ENCODE measurements at places on chromosomes 4 and X.

DNA sequence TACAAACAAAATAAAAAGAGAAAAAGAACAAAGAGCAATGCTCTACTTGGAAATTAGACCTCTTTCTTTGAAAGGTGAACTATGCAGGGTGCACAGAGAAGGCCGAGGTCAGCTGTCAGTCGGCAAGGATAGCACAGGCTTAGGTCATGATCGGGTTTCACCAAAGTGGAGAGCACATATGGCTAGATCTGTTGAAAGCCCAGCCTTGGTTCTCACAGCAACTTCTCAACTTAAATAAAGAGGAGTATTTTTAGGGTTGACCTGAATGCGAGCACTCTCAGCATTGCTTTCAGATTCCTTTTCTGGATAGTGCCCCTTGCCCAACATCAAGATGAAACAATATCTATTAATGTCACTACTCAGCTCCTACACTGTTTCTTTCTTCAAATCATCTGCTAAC, 122.9 kb upstream of the GPC4 start:
- no peak for DNase-seq

DNA sequence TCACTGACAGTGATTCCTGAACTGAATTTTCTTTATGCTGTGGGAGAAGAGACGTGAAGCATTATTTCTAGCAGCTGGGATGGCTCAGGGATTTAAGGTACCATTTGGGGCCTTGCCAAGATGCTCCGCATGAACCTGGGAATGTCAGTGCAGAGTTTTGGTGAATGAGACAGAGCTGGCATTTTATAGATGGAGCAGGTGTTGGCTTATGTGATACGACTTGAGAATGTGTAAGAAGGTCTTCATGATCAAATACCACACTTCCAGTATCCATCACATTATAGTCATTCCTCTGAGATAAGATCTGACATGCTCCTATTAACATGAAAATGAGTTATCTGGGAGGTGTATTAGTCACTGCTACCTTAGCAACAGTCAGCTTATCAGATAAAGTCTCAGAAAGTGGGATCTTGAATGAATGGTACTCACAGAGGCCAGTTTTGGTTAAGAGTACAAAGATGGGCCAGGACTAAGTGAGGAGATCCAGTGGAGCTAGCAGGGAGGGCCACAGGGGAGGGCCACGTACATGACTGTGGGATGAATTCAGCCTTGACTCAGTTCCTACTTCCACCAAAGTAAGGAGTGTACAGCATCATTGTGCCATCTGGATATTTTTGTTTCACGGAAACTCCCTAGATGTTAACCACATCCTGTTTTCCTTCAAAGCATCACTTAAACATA, 116.7 kb downstream of the SPCS3 start:
- no peak for DNase-seq

DNA sequence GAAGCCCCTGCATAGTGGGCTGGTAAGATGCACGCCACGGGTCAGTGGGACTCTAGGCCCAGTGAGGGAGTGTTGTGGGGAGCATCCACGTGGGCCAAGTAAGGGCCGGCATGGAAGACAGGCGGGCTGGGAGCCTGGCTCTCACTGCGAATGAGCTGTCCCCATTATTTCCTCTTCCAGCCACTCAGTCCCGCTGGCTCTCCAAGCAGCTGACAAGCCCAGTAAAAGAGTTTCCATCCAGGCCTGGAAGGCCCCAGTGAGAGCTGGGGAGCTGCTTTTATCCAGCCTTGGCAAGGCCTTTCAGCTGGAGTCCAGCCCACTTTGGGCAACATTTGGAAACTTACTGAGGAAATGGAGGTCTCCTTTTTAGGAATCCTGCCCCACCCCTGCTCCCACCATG, 24.9 kb downstream of the APLN start:
- DNase-seq, result no peak

DNA sequence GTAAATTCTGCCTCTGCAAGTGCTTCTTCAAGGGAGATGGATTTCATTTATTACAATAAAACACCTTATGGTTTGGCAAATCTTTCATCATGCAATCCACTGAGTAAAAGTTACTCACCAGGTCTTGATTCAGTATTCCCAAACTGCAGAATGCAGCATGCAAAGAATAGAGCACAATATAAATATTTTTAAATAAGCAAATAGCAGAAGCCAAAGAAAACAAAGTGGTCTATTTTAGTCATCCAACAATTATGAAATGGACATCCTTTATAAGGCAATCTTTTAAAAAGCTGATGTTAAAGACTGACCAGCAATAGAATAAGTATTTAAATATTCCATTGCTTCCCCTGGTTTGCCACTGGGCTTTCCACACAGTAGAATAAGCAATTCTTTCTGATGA, 59.5 kb downstream of the SLC39A8 start:
- no peak for DNase-seq

DNA sequence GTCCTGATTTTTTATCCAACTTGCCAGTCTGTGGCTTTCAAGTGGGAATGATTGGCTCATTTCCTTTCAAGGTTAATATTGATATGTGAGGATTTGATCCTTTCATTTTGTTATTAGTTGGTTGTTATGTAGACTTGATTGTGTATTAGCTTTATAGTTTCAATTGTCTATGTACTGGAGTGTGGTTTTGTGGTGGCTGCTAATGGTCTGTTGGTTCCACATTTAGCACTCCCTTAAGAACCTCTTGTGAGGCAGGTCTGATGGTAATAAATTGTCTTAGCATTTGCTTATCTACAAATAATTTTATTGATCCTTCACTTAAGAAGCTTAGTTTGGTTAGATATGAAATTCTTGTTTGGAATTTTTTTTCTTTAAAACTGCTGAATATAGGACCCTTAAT, 190.6 kb downstream of the CPXCR1 start:
- no peak for DNase-seq

DNA sequence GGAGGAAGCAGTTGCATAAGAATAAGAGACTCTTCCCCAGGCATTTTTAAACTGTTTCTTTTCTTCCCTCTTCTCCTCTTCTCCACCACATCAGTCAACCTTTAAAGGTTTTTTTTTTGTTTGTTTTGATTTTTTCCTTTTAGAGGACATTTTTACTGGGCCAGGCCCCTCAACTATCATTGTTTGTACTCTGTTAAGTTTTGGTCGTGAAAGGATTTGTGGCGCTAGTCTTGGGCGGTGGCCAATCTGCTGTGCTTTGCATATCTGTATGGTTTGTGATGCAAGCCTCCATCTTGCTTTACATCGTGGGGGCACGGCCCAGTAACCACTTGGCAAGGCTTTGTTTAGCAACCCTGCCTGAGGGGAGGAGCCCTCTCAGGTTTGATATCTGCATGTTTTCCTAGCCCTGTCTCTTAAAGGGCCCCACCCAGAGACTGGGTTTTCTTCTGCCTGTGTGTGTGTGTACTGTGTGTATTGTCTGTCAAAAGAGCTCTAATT, 101.9 kb upstream of the SLITRK2 start:
- DNase-seq, result no peak

DNA sequence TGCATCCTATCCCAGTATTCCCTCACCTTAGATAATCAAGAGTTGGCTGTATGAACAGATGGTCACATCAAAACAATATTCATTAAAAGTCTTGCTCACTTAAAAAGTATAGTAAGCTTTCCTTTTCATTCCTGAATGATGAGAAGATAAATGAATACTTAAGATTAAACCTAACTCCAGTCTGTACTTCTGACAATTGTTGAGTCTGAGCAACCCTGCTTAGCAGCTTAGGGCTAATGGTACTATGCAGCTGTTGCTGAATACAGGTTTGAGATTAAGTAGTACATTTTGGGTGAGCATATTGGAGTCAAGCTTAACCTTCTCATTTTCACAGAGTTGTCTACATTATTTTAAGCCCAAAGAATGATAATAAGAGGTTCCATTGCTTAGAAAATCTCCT, 121.7 kb upstream of the ETNPPL start:
- no peak for DNase-seq

DNA sequence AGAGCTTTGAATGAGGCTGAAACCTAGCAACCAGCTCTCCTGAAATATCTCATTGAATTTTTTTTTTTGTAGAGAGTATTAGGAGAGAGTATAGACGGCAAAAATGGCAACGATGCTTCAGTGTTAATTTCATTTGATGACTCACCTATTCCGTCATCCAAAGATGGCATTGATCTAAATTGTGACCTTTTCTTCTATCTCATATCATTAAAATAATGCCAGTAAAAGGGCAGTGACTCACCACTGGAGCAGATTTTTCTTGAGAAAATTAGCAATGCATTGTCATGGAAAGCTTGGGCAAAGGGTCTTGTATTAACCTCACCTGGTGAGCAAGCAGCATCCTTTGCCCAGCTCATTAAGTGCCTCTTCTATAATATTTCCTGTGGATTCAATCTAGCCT, 19.6 kb downstream of the VMA21 start:
- no peak for DNase-seq

GRCh38 chr4:181418496-181418895, 824.7 kb upstream of the TENM3 start:
- DNase-seq, result no peak

DNA sequence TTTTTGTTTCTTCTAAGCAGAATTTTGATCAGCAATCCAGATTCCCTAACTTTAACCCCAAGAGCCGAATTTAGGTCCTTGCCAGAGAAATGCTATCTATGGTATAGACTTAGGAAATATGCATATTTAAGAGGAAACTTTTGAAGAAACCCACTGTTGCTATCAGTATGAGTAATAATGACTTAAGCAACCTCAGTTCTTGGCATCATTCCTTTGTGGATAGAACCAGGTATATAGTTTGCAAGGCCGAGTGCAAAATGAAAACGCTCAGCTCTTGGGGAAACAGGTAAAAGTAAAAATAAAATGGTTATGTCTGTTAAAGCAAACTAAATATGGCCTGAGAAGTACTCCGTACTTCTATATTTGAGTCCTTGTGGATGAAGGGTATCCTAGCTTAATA, 78.1 kb downstream of the ARSF start:
- DNase-seq, result no peak

DNA sequence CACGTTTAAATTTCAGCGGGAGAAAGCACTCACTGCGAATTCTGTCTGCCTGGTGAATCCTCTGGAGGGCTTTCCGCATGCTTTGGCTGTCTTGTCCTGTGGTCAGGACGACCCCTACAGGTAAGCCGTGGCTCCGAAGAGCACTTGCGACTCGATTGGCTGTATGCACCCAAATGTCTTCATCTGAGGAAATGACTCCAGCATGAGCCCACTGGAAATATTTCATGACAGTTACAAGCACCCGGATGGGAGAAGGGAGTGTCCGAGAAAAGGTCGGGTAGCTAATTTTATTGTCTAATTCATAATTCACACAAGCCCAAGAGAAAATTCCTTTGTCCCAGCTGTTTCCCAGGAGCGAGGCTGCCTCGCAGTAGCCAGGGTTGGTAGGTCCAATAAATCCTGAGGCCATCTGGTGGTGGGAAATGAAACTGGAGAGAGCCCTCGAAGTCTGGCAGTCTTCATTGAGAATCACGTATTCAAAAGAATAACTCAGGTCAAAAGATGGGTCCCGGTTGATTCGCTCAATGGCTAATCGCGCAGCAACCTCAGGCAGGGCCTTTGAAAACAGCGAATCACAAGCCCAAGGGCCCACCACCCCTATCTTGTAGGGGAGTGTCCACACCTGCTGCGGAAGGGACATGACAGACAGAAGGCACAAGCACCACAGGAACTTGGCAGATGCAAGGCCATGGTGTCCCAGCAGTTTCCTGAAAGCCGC, 6.6 kb downstream of the GUCY2F start:
- DNase-seq, result no peak

- DNase-seq, result no peak
Observed at GRCh38 chr4:140595065-140595464, 26.3 kb upstream of the UCP1 start.

GRCh38 chrX:97471071-97471470, 587.4 kb downstream of the RPA4 start:
- DNase-seq, result no peak

DNA sequence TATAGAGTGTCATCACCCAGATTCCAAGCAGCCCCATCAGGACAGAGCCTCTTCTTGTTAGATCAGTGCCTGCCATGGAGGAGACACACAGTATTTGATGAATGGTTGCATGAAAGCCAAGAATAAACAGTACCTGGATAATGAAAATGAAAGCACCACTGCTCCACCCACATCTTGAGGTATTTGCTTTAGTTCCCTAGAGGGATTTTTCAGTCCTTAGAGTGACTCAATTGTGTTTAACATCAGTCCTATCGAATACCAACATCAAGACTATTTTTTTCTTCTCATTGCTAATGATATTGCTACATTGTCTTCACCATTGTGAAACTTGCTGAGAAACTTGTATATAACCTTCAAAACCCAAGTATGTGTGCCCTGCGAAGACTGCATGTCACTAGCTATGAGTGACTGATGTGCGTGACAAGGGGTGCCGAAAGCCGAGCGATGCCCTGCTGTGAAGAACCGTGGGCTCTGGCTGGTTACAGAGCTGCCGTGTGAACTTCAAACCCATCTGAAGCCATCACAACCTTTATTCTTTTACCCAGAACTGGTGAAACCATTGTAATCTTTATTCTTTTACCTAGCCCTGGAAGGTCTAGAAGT, 211.3 kb upstream of the FAT1 start:
- no peak for DNase-seq
